ENCODE measurements at places on chromosomes 1 and 21.

GRCh38 chr1:159092036-159092760 lies 15.6 kb upstream of the AIM2 start:
- DNase-seq, result no peak

GRCh38 chr1:28036431-28036830 lies 52.0 kb downstream of the EYA3 start:
- no peak for DNase-seq

- no peak for DNase-seq
Observed at GRCh38 chr1:199081739-199082138, 442.9 kb downstream of the PTPRC start.

GRCh38 chr21:42453986-42454570 lies 41.9 kb downstream of the RSPH1 start:
- no peak for DNase-seq

DNA sequence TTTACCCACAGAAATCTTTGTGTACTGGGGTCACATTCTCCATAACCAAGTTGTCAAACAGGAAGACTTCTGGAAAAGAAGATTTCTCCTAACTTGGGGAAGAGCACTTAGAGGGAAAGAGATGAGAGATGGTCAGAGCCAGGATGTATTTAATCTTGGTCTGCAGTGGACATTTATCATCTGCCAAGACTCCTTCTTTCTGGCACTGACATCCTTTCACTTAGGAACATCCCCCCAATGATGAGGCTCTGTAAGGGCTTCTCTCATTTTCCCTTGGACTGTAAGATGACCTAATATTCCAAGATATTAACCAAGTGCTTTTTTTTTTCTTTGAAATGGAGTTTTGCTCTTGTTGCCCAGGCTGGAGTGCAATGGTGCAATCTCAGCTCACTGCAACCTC lies 39.3 kb upstream of the IGSF3 start:
- DNase-seq, result no peak

- DNase-seq, result no peak
Observed at GRCh38 chr21:42381347-42381984, 14.4 kb downstream of the TMPRSS3 start.

DNA sequence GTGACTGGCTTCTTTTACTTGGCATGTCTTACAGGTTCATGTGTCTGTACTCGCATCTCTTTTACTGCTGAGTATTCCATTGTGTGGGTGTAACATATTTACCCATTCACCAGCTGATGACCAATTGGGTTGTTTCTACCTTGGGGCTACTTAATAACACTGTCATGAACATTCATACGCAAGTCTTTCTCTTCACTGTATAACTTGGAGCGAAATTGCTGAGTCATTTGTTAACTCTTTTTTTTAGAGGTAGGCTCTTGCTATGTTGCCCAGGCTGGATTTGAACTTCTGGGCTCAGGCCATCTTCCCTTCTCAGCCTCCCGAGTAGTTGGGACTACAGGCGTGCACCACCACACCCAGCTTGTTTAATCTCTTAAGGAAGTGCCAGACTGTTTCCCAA lies 6.5 kb downstream of the PYCR2 start:
- no peak for DNase-seq

DNA sequence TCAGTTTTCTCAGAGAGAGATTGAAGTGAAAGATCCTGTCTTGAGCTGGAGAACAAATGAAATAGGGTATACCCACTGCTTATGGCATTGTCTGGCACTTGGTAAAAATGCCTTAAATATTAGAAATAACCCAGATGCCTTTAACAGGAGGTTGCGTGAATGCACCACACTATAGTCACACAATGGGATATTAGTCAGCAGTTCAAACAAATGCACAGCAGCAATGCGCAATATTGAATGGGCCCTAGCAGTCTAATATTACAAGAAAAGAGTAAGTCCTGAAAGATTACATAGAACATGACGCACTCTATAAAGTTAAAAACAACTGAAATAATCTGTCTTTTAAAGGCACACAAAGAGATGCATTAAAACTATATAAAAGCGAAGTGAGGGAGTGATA lies 161.1 kb downstream of the EDEM3 start:
- DNase-seq, result no peak

DNA sequence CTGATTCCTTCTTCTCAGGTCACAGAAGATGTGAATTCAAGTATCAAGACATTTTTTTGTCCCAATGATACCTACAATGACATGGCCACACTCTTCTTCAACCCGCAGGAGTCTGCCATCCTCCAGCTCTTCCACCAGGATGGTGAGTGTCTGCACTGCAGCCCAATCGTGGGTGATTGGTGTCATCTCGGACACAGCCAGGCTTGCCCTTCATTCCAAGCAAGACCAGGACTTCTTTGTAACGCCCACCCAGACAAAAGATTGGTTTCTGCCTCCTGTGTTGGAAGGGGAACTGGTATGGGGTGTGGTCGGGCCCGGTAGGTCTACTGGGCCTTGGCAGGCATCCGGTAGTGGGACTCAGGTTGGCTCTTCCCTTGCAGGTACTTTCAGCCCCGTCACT lies 14.1 kb downstream of the NPPA start:
- DNase-seq, result no peak

DNA sequence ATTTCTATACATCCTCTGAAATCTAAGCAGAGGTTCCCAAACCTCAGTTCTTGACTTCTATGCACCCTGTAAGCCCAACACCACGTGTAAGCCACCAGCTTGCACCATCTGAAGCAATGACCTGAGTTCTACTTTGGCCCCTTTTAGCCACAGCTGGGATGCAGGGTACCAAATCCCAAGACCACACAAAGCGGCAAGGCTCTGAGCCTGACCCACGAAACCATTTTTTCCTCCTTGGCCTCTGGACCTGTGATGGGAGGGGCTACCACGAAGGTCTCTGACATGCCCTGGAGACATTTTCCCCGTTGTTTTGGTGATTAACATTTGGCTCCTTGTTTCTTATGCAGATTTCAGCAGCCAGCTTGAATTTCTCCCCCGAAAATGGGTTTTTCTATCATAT lies 38.8 kb downstream of the STXBP3 start:
- DNase-seq, result no peak

GRCh38 chr1:235562589-235562988 lies 58.3 kb upstream of the B3GALNT2 start:
- no peak for DNase-seq

GRCh38 chr1:24969596-24970398 lies 39.7 kb upstream of the RUNX3 start:
- no peak for DNase-seq

GRCh38 chr1:3313576-3313950 lies 140.9 kb upstream of the ARHGEF16 start:
- no peak for DNase-seq

- DNase-seq, result no peak
Observed at GRCh38 chr1:119489201-119489600, 17.8 kb upstream of the HSD3B1 start.

GRCh38 chr1:83493633-83494032 lies 505.3 kb downstream of the TTLL7 start:
- DNase-seq, result no peak
